ENCODE measurements at places on chromosomes 2 and 18. TPM values are rescaled to one million over a fixed set of nuclear protein-coding genes. Genes with fewer than 3 reads are reported as not detected.

Gene CFAP65
- not detected for polyA plus RNA-seq

Gene SNTG2
- not detected for polyA plus RNA-seq

Gene COL4A3
- 0.03 TPM for polyA plus RNA-seq

GRCh38 chr2:218963601-218964000 lies 4.1 kb downstream of the CDK5R2 start:
- no peak for DNase-seq

- DNase-seq: no peak
Observed at GRCh38 chr2:215356334-215356947, 44.6 kb downstream of the ATIC start.

GRCh38 chr18:36601316-36601715 lies 227.5 kb downstream of the TPGS2 start:
- DNase-seq: no peak

DNA sequence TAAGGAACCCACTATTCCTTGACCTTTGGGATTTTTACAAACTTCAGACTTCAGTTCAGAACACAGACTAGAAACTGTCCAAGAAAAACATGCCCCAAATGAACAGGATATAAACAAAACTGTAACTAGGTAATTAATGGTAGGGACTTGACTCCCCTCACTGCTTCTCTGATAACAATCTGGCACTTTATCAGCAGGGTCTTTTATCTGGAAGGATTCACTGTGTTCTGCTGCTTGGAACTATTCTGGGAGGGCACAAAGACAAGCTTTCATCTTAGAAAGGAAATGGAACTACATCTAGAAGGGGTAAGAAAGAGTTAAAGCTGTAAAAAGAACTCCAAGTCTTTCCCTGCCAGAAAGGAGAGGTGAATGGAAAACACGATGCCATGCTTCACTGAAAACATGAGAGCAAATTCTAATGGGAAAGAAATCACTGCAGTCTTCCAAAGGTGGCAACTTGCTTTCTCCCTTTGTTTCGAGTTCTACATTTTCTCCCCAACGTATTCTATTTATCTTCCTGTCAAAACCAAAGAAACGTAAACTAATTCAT lies 181.2 kb downstream of the THADA start:
- DNase-seq: no peak

DNA sequence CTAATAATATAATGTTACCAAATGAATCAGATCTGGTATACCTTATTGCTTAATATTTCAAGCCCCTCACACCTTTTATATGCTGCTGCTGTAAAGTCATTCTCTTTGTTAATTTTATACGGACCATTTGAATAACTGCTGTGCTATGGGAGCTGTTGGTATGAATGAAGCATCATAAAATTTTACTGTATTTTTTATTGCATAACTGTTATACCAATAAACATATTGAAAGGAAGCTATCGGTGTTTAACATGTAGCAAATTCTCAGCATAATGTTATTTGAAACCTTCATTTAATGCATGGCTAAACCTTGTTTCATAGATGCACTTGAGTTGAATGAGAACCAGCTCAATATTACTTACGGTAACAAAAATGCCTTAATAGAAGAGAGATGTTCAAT lies 1040.3 kb downstream of the SOCS6 start:
- DNase-seq: no peak

DNA sequence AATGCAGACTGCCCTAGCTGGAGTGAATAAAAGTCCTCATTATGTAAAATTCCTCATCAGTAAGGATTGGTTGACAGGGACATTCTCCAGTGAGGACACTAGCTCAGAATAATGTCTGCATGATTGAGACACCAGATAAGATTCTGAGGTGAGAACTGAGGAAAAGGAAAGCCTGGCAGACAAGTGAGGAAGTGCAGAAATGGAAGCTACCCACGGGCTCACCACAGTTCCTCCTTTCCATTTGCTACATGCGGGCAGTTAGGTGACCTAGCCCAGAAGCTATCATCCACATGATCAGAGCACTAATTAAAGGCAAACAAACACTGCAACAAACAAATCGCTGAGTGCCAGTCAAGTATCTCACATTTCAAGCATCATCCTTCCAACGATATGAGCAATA lies 27.7 kb downstream of the NETO1 start:
- DNase-seq: no peak

- DNase-seq: no peak
Observed at GRCh38 chr2:37500031-37500430, 155.6 kb downstream of the QPCT start.

DNA sequence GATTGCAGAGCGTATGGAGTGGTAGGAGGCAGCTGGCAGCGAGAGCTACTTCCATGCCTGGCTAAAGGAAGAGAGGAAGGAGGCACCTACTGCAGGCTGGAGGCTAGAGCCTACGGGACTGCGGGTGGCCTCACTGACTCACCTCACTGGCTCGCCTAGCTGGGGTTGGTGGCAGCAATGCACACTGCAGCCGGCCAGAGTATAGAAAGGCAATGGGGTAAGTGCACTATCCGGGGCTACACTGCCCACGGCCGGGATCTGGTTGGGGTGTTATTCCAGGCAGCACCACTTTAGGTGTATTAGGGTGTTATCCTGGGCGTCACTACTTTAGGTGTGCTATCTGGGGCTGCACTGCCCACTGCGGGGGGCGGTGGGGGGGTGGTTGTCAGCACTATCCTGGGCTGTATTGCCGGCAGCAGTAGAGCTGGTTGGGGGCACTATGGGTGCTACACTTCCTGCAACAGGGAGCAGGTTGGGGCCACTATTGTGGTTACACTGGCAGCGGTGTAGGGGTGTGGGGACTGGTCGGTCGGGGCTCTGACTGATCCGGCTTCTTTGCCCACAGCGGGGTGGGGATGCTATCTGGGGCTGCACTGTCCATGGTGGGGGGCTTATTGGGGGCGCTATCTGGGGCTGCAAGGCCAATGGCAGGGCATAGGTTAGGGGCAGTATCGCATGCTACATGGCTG lies 33.3 kb upstream of the ANKRD62 start:
- no peak for DNase-seq

- no peak for DNase-seq
Observed at GRCh38 chr2:26647981-26648380, 6.8 kb upstream of the CIB4 start.
